HFF-Myc (cell line): ENCODE measurements at places on chromosomes 16 and 17.

- DNase-seq, result no peak
Observed at GRCh38 chr16:27991876-27992275, 71.6 kb downstream of the GSG1L start.

DNA sequence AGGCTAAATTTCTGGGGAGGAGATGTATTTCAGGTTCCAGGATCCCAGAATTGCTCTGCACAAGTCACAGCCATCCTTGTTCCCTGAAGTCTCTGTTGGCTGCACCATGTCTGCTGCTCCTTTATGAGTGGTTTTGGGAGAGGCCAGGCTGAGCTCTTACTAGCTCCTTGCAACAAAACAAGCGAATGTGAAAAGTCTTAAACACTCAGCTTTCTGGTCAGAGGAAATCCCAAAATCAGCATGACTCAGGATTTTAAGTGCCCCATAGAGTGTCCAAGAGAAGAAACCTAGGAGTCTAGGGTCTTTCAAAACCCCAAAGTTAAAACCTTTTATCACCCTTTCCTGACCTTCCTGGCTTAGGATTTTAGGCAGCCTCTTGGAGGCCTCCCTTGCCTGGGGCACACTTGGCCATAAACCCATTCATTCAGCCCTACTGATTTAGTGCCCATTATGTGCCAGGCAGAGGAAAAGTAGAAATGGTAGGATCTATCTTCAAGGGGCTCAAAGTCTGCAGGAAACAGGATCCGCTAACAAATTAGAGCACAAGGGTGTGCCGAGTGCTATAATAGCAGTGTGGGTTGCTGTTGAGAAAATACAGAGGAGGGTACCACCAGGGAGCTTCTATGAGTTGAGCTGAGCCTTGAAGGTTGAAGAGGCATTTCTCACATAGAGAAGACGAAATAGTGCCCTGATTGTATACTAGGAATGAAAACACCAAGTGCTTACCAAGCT lies 36.9 kb downstream of the SOST start:
- no peak for DNase-seq

- DNase-seq, result no peak
Observed at GRCh38 chr17:46121841-46122485, 71.3 kb downstream of the KANSL1 start.

- DNase-seq, result no peak
Observed at GRCh38 chr17:63688396-63689020, 11.4 kb downstream of the LIMD2 start.

DNA sequence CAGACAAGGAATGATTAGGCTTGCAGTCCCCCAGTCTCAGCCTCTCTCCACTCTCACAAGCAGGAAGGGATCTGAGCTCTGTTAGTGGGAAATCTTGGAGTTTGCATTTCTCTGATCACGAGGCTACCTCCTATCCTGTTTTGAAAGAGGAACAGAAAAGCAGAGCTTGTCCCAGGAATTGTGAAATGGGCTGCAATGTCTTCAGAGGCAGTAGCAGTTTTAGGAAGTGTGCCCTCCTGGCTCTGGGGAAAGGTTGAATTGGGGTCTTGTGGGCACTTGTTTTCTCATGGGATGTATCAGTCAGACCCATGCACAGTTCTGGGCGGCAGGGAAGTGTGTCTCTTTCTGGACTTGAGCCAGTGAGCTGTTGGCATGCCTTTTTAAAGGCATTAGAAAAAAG lies 22.8 kb downstream of the NUP85 start:
- no peak for DNase-seq

GRCh38 chr16:29985271-29985811 lies 10.1 kb downstream of the HIRIP3 start:
- no peak for DNase-seq

- no peak for DNase-seq
Observed at GRCh38 chr17:794876-795275, 12.7 kb downstream of the MRM3 start.

DNA sequence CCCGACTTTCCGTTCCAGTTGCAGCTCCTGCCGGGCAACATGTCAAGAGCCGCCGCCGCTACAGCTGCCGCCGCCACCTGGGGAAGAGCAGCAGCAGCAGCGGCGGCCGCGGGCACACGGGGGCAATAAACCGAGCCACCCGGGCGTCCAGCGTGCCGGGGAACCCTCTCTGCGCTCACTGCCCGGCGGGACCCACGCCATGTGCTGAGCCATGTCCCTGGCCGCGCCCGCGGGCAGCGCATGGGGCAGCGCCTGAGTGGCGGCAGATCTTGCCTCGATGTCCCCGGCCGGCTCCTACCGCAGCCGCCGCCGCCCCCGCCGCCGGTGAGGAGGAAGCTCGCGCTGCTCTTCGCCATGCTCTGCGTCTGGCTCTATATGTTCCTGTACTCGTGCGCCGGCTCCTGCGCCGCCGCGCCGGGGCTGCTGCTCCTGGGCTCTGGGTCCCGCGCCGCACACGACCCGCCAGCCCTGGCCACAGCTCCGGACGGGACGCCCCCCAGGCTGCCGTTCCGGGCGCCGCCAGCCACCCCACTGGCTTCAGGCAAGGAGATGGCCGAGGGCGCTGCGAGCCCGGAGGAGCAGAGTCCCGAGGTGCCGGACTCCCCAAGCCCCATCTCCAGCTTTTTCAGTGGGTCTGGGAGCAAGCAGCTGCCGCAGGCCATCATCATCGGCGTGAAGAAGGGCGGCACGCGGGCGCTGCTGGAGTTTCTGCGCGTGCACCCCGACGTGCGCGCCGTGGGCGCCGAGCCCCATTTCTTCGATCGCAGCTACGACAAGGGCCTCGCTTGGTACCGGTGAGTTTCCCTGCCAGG lies 604 bp downstream of the HS3ST3B1 start:
- DNase-seq, result no peak

DNA sequence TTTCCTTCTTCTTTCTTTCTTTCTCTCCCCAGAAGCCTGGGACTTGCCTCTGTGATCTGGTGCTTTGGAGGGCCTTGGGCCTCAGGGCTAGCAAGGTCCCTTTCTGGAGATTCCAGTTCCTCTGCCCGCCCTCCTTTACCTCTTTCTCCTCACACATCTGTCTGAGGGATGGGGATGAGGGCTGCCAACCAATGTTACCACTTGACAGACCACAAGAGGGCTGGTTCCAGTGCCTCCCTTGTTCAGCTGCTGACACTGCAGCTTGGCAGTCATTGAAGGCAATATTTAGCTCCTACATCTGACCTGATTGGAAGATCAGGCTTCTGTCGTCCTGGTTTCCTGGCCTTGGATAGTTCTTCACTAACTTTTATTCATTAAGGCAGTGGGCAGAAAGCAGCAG lies 3.6 kb upstream of the ZNF652 start:
- DNase-seq, result no peak

- DNase-seq, result no peak
Observed at GRCh38 chr17:50051606-50052005, 4.3 kb upstream of the ITGA3 start.
